ENCODE measurements at places on chromosomes 11 and 22.

- no peak for ATAC-seq
Observed at GRCh38 chr11:41384329-41384728, 75.1 kb downstream of the LRRC4C start.

GRCh38 chr11:134515081-134515960 is 103.3 kb upstream of the B3GAT1 start:
- no peak for ATAC-seq

- ATAC-seq: no peak
Observed at GRCh38 chr11:126405374-126405773, 49.9 kb downstream of the ST3GAL4 start.

DNA sequence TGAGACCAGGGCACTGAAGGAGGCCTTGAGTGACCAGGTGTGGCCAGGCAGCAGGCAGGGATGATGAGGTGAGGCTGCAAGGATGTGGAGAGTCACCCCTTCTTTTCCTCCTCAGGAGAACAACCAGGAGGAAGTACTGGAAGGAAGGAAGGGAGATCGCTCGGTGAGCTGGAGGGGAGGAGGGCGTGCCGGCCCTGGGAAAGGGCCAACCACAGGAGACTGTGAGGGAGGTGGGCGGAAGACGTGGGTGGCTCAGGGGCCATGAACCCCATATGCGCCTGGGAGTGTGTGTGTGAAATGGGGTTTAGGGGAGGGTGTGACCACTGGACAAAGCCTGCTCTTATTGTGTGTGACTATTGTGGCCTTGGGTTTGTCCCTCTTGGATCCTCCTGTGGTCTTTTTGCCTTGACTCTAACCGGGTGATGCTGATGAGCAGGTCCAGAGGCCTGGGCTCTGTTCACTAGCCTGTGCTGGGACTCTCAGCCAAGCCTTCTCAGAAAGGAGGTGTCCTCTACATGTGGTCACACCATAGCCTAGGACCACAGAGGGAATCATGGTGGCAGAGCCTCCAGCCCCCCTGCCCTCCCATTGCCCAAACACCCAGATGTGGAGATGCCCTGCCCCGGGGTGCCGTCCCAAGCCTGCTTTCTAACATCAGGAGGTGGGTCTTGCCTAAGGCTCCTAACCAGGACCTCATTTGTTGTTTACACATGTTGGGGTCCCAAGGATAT is 41.3 kb upstream of the TUB start:
- ATAC-seq: no peak

GRCh38 chr22:25567251-25567675 is 2.8 kb downstream of the GRK3 start:
- ATAC-seq: no peak

DNA sequence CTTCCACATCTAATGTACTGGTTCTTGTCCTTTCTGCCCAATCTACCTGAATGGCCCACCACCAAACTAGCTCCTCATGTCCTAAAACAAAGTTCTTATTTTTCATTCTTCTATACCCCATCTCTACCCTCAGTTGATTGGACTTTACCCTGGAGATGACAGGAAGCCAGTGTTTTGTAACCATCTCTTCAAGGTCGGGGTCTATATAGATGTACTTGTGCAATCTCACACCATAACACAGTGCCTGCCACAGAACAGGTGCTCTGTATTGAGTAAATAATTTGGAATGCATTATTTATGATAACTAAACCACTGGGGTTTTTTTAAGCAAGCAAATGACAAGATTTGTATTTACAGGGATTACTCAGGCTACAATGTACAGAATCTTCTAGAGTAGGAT is 76.7 kb upstream of the FAM181B start:
- ATAC-seq: no peak

GRCh38 chr11:66607126-66607834 is 9.2 kb upstream of the RBM14 start:
- ATAC-seq: no peak

GRCh38 chr11:32297611-32298011 is 137.7 kb downstream of the WT1 start:
- ATAC-seq: no peak

- no peak for ATAC-seq
Observed at GRCh38 chr11:5289696-5290095, 12.1 kb downstream of the OR51B4 start.

DNA sequence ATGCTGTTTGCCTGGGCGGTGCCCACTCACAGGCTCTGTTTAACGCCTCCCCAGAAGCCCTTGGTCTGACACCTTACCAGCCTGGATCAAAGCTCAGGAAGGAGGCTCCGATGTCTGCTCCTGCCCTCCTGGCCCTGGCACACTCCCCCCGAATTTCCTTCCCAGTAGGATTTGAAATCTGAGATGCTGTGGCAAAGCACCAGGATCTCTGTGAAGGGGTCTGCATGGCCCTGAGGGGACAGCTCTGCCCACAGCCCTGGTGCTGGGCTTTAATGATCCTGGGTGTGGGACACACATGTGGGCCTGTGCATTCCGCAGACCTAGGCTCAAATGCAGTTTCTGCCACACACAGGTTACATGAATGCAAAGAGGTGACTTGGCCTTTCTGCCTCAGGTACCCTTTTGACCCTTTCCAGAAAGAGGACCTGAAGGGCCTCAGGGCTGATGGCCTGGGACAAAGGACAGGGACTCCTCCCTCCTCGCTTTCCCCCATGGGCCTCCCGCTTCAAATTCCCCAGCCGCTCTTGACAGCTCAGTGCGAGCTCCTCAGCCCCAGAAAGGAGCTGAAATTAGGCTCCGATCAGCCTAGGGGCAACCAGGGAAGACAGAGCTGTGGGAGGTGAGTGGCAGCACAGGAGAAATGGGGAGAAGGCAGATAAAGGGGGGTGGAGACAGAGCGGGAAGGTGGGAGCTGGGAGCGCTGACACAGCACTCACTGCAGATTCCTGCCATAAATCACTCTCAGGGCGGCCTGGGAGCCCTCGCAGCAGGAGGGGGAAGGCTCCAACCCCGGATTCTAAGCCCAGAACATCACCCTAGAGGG is 41.3 kb downstream of the TRIM29 start:
- ATAC-seq: no peak

- no peak for ATAC-seq
Observed at GRCh38 chr22:42993651-42994275, 21.2 kb downstream of the PACSIN2 start.

All from activated CD4-positive, CD25-positive, alpha-beta regulatory T cell treated with anti-CD3 and anti-CD28 coated beads, Interleukin-2, amount 50 U/mL, for 24 hours (primary cell).